ENCODE measurements at places on chromosomes 11 and 22.

- no peak for DNase-seq
These were observed 867.4 kb downstream of the NTM start for GRCh38 chr11:132237781-132238180.

- DNase-seq: no peak
These were observed 9.7 kb downstream of the DGKZ start for GRCh38 chr11:46356924-46357482.

DNA sequence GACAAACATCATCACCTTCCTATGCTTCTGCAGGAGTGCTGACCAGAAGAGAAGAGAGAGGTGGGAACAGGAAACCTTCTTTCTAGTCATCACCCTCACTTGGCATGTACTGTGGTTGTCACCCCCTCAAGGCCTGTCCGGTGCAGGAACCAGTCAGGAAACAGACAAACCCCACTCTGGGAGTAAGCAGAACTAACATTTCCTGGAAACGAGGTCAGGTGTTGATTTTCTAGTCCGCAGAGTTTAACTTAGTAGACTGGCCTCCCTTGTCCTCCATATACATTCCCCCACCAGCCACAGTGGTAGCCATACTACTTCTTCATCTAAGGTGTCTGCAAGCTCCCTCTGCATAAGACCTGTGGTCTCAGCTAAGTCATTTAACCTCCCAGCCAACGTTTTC, 80.7 kb upstream of the NCAM1 start:
- no peak for DNase-seq

DNA sequence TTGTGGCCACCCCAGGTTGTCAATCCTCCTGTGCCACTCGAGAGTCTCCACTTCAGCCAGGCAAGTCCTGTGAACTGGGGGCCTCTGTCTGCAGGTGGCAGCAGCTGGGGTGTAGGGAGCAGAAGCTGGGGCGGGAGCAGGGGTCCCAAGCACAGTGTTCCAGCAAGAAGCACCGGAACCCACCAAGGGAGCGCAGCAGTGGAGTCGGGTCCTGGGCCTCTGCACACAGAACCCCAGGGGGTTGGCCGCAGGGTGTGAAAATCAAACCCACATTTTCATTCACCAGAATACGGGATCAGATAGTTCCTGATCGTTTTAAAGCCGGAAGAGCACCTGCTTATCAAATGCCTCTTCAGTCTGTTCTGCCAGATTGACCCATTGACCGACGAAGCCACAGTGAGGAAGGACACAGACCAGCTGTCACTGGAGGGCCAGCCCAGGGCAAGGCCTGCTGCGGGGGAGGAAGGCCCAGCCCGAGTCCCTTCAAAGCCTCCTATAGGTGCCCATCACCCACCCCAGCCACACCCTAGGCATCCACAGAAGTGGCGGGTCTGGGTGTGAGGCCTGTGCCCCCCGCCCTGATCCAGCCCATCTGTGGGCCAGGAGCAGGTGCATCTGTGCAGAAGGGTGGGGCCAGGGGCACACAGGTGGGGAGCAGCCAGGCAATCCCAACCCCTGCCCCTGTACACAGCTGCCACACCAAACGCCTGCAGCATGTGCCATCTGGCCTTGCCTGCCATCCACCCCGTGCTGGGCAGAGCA, 34.1 kb downstream of the RSPH14 start:
- DNase-seq: no peak

GRCh38 chr22:17084554-17085276, at the start of gene IL17RA:
TSS of gene IL17RA (plus strand) at chr22:17085000. CDS start at chr22:17085092, 92 bp downstream.
- DNase-seq: peak; percentile 90

All from stimulated activated CD4-positive, alpha-beta T cell treated with anti-CD3 and anti-CD28 coated beads, Interleukin-4, amount 100 ng/mL, for 4 hours (primary cell).